ENCODE measurements at places on chromosomes 5 and 9.

DNA sequence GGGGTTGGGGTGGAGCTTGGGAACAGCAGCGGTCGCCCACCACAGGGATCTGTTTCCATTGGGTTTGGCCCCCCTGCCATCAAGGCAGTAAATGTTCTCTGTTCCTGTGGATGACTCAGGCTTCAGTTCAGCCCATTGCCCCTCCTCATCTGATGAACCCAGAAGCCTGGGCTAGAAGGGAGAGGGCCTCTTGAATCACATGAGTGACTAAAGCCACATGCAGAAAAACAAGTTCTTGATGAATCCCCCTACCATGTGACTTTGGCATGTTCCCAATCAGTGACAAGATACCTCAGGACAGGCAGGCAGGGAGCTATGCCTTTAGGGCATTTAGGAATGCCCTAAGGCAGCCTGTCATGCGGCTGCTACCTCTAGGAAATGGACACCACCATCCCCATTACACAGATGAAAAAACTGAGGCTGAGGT is 2.5 kb downstream of the SH3PXD2B start:
- DNase-seq: peak; percentile 25

DNA sequence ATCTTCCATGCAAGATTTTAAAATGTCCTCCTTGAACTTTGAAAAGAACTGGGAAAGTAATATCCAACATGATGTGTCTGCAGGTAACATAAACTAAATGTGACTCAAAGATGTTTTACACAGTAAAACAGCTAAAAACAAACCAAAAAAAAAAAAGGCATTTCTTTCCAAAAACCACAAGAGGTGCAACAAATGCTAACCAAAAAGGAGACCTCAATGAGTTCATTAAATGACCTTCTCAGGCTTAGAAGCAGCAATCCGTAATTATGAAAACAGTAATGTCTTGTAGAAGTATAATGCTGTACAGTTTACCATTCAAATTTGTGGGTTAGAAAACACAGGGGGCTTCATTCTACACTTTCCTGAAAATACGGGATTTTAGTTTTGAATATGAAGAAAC is 2.5 kb downstream of the RNF145 start:
- no peak for DNase-seq

DNA sequence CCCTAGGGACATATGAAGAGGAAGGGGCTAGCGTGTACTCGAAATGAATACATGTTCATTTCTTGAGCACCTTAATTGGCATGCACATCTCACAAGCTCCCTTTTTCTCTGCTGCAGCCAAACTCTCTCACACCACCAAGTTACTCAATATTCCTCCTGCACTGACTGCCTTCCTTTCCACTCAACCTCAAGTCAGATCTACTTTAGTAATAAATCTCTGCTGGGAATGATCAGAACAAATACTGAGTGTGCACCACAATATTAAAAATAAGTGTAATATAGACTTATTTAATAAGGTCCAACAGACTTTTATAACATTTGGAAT is 995.8 kb upstream of the WWC1 start:
- DNase-seq: no peak

DNA sequence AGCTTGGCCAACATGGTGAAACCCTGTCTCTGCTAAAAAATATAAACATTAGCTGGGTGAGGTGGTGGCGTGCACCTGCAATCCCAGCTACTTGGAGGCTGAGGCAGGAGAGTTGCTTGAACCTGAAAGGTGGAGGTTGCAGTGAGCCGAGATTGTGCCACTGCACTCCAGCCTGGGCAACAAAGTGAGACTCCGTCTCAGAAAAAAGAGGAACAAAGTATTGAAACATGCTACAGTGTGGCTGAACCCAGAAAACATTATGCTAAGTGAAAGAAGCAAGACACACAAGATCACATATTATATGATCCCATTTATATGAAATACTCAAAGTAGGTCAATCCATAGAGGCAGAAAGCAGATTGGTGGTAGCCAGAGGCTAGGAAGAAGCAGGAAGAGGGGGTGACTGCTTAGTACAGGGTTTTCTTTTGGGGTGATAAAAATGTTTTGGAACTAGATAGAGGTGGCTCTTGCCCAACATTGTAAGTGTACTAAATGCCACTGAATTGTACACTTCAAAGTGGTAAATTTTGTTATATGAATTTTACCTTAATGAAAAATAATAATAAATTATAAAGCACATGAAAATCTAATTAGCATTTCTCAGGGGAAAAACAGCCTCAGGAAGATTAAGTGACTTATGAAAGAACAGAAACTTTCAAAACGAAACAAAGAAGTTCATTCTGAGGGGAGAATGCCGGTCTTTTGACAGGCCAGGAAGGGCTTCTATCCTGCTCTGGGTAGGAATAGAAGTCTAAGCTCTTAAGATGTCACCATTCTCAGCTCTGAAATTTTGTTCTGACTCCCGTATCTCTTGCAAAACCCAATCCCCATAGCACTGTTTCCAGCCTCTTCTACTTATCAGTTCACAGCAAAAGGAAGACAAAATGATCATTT is 161.1 kb upstream of the TBCA start:
- no peak for DNase-seq

DNA sequence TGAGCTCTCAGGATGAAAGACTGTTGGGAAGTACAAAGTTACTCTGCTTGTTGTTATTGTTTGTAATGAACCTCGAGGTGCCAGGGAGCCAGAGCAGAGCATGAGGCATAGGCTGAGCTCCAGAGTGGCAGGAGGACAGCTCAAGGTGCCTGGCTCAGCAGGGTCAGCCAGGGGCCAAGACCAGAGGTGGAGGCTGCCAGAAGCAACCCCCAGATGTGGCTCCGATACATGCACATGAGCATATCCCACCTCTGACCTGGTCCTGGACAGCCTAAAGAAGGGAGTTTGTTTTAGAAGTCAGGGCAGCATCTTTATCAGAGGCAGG is 105.6 kb downstream of the PSD2 start:
- DNase-seq: no peak
